ENCODE measurements at places on chromosomes 12 and 14.
A peak's percentile ranks its signal among the peaks of the same experiment; 100 is the strongest.

DNA sequence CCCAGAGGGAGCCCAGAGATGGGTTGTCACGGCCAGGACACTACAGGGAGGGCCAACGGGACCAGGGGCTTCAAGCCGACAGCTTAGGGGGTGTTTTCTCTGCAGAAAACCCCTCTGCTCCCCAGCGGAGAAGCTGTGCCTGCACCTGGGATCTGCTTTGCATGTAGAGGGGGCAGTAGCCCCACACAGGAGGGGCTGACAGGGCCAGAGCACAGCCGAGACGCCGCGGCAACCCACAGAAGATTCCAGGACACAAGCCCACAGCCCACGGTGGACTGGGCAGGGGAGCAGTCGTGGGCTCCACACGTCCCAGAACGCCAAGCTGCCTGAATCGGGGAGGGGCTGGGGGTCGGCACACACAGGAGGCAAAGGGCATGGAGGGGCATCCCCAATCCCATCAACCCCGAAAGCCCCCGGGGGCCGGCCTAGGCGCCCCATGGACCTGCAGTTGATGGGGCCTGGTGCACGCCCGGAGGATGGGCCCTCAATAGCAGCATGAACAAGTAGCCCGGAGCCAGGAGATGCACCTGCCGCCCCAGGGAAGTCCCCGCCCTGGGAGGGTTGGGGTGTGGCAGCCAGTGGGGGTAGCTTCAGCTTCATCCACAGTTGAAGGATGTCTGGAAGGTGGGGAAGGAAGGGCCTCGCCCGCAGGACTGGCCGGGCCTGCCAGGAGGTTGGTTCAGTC, 30.5 kb upstream of the TMEM179 start:
- DNase-seq, result no peak

DNA sequence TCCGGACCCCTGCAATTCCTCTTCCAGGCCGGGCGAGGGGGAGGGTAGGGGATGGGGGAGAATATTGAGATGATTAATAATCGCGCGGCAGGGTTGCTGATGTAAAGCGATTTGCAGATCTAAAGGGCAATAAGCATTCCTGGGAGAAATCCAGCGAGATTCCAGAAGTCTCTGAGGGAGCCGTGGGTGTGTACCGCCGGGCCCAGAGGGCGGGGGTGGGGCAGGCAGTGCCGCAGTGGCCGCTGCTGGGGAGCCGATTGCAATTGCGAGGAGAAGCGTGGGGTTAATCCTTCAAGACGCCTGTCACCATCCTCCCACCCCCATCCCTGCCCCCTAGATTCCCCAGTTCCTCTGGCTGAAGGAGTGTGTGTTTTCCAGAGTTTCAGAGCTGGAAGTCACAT, 16.4 kb downstream of the FOS start:
- DNase-seq, result peak; percentile 79

GRCh38 chr12:78406828-78407227, 457.7 kb upstream of the SYT1 start:
- DNase-seq, result peak; percentile 35

DNA sequence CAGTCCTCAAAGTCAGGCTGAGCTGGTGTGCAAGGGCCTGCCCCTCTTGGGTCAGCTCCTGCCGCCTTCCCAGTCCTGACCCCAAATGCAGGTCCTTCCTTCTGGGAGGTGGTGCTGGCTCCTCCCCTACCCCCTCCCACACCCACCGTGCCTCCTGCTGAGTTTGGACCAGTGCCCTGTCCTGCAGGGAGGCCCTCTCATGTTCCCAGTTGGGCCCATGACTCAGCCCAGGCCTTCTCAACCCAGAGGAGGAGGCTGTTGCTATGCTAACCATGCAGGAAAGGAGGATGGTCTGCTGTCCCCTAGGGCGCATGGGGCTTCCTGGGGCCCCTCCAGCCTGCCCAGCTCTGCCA, 4.4 kb downstream of the ZBTB42 start:
- peak; percentile 76 for DNase-seq

DNA sequence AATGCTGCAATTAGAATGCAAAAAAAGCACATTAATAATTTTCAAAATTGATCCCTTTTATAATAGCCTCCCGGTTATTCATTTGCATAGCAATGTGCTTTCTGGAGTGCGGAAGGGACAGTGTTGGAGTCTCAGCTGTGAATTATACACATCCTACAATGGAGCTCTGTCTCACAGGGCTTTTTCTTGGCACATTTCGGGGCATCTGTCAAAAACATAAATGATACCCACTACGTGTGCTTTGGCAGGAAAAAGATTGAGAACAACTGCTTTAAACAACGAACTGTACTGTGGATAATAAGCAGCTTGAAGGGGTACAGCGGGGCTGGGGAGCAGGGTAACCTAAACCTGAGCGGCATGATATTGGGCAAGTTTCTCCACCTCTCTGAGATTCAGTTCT, 123.1 kb downstream of the PAH start:
- DNase-seq, result no peak

GRCh38 chr14:54725998-54726397, 159.1 kb downstream of the SAMD4A start:
- no peak for DNase-seq

DNA sequence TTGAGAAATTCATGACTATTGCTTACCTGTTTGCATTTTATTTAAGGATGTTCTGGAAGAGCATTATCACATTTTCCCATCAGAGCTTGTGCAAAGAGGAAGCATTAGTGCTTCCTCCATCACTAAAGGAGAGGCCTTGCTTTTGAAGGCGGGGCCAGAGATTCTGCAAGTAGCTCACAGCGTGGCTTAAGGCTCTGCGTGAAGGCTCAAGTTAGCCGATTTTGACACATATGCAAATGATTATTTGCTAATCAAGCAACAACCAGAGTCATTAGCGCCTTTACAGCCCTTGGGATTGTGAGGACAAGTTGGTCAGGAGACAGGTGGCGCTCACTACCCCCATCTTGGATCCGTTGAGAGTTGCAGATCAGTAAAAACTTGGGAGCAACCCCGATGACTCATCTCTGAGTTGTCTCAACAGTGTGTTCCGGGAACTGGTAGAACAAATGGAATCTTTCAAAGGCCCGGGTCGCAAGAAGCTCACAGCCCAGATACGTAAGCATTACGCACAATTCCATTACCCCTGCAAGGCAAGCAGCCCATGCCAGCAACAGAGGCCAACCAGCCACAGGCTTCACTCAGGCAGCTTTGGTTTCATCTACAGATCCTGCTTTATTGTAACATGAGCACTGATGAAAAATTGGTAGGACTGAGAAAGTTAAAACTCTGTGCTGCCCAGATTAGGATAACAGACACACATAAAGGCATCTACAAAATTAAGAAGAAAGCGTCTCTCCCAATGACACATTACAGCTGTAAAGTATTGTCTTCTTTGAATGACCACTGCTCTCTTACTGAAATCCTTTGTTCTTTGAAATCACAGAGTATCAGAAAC, 34.9 kb upstream of the SPTSSA start:
- DNase-seq, result peak; percentile 84

- DNase-seq, result no peak
Measured at GRCh38 chr12:131698286-131698685, 12.6 kb upstream of the SFSWAP start.

- no peak for DNase-seq
Measured at GRCh38 chr14:67515386-67516079, 17.6 kb upstream of the PLEKHH1 start.

GRCh38 chr12:31659087-31659942, at the start of gene ETFBKMT:
ETFBKMT (plus strand) TSS chr12:31659688; CDS start chr12:31661954, 2,266 bp downstream.
- DNase-seq, result peak; percentile 91

GRCh38 chr12:116959845-116960514, 49.2 kb downstream of the FBXW8 start:
- DNase-seq, result no peak

GRCh38 chr12:50185301-50185895, 18.2 kb upstream of the CERS5 start:
- peak; percentile 73 for DNase-seq

DNA sequence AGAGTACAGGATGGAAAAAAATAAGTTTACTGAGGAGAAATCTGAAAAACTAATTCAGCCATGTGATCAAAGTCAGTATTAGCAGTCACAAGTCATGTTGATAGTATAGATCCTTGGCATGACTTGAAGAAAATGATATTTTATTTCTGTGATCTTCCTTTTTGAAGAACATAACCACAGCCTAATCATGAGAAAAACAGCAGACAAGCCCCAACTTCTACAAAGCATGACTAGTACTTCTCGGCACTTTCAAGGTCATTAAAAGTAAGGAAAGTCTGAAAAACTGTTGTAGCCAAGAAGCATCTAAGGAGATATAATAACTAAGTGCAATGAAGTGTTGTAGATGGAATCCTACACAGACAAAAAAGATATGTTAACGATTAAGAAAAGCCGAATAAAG, 264.1 kb upstream of the FOXG1 start:
- DNase-seq, result no peak

DNA sequence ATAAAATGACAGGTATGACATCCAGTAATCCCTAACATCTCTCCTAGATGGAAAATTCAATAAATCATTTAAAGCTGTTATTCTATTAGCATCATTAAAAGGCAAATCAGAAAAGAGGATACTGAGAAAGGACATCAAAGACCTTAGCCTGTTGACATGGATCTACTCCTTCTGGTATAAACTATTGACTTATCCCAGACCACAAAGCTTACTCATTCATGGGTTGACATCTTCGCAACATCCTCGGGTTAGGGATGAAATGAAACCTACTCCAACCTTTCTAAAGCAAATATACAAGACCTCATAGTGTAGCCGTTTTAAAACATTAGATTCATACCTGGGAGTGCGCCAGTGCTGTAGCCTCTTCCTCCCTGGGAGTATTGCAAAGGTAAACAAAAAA, 191.5 kb upstream of the BTG1 start:
- DNase-seq, result peak; percentile 7

GRCh38 chr14:49220492-49220891, 365.7 kb downstream of the RPS29 start:
- DNase-seq, result peak; percentile 2

GRCh38 chr12:111437816-111438454, 32.2 kb downstream of the SH2B3 start:
- DNase-seq, result peak; percentile 74

GRCh38 chr12:11916771-11917170, 154.0 kb upstream of the BCL2L14 start:
- DNase-seq, result no peak

GRCh38 chr14:103742499-103743255, 27.1 kb downstream of the ZFYVE21 start:
- no peak for DNase-seq

DNA sequence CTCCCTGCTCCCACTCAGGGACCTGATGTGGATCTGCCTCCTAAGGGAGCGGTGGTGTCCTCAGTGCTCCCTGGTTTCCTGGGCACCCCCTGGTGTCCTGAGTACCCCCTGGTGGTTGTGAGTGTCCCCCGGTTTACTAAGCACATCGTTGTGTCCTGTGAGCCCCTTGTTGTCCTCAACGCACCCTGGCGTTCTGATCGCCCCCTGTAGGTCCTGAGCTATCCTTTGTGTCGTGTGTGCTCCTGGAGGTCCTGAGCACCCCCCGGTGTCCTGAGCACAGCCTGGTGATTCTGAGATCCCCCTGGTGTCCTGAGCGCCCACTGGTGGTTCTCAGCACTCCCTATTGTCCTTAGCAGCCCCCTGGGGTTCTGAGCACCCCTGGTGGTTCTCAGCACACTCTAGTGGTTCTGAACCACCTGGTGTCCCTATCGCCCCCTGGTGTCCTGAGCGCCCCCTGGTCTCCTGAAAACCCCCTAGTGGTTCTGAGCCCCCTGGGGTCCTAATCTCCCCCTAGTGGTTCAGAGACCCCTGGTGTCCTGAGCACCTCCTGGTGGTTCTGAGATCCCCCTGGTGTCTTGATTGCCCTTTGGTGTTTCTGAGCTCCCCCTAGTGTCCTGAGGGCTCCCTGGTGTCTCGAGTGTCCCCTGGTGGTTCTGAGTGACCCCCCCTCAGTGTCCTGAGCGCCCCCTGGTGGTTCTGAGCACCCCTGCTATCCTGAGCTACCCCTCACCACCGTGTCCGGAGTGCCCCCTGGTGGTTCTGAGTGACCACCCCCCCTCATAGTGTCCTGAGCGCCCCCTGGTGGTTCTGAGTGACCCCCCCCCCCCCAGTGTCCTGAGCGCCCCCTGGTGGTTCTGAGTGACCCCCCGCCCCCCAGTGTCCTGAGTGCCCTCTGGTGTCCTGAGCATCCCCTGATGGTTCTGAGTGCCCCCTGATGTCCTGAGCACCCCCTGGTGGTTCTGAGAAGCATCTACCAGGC, 615.1 kb downstream of the TMEM121 start:
- no peak for DNase-seq

DNA sequence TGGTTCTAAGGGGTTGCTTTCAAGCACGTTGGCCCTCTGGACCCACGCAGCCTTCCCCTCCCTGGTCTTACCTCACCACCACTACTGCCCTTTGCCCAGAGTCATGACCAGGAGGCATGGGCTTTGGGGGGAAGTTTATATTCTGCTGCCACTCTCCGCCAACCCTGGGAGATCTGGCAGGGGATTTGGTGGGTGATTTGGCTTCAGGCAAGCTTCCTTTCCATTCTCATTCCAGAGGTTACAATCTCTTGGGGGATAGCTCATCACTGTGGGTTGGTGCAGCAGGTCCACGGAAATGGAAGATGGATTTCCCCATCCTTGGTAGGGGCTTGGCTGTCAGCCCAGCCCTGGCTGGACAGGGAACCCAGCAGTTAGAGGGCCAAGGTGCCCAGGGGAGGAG, 6.3 kb downstream of the PAH start:
- DNase-seq, result no peak

DNA sequence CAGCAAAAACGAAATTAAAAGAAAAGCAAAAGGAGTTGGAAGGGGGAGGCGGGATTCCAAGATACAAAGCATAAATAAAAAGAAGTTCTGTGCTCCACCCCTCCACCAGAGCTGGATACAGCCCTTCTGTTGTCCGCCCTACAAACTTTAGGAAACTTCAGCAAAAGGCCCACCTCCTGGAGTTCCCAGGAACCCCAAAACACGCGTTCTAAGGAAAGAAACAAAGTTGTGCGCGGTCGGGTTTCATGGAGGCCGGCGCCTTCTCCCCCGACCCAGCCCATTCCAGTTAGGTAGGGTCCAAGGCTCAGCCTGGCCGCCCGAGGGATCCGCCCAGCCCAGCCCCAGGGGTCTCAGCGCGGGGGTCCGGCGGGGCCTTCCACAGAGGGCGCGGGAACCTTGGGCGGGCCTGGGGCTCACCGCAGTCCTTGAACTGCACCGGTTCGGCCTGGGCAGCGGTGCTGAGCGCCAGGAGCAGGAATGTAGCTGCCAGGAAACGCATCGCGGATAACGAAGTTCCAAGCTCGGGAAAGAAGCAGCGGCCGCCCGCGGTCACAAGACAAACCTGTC, at the start of gene NPC2:
NPC2 (minus strand) TSS at position 530 of the 567 bp plus-strand sequence; CDS start at position 499, 31 bp downstream.
- DNase-seq, result no peak

Data from renal cortical epithelial cell (primary cell).